ENCODE measurements at places on chromosomes 3 and 15.

DNA sequence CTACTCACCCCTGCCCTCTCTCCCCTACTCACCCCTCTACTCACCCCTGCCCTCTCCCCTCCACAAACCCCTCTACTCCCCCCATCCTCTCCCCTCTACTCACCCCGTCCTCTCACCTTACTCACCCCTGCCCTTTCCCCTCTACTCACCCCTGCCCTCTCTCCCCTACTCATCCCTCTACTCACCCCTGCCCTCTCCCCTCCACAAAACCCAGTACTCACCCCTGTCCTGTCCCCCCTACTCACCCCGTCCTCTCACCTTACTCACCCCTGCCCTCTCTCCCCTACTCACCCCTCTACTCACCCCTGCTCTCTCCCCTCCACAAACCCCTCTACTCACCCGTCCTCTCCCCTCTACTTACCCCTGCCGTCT, 14.2 kb downstream of the BFSP2 start:
- no peak for DNase-seq

GRCh38 chr3:183466575-183466974, 38.2 kb upstream of the MCF2L2 start:
- no peak for DNase-seq

DNA sequence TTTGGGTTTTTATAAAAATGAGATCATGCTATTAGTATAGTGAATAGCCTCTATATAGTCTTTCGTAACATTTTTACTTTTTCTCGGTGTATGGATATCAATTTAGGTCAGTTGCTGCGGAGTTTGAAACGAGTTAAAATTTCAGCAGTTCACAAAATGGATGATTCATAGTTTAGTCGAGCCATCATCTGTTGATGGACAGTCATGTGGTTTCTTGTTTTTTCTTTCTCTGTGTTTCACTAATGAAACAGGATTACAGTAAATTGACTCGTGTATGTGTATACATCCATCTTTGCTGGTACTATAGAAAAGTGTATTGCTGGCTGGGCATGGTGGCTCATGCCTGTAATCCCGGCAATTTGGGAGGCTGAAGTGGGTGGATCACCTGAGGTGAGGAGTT, 106.8 kb downstream of the IGF1R start:
- no peak for DNase-seq

- DNase-seq = no peak
Measured at GRCh38 chr3:182259579-182259978, 533.7 kb upstream of the ATP11B start.

DNA sequence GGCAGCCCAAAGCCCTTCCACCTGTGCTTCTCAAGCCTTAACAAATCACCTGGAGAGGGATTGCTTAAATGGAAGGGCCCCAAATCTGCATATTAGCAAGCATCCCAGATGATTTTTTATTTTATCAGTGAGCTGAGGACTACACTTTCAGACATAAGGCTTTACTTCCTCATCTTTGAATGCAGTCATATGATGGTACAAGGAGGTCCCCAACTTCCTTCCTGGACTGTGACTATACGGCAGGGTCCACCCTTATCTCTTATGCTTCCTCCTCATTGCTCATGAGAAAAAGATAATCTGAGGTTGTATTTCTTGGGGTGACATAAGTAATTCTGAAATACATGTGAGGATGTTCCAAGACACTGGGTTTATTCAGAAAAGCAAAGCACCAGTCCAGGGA, 13.7 kb upstream of the HEG1 start:
- DNase-seq = no peak

GRCh38 chr3:149575961-149576564, 81.8 kb downstream of the WWTR1 start:
- DNase-seq = no peak

Measured in activated T-cell treated with anti-CD3 and anti-CD28 coated beads for 4 hours (primary cell).